Activated CD4-positive, alpha-beta T cell treated with anti-CD3 and anti-CD28 coated beads, Interleukin-2, amount 50 U/mL, for 1 hour (primary cell): ENCODE measurements at places on chromosomes 1 and 21.

DNA sequence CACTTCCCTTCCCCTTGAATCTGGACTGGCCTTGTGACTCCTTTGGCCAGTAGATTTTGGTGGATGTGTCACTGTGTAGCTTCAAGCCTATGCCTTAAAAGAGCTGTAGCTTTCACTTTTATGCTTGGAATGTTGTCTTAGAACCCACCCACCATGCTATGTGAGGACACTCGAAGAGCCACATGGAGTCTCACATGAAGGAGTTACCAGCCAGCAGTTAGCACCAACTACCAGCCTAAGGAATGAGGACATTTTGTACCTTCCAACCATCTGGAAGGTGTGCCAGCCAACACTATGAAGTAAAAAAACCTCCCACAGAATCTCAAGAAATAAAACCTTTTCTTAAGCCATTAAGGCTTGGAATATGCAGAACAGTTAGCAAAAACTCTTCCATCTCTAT lies 50.6 kb downstream of the LRRC8B start:
- no peak for DNase-seq

- DNase-seq, result no peak
Observed at GRCh38 chr1:80536461-80536860, 1264.3 kb upstream of the ADGRL2 start.

DNA sequence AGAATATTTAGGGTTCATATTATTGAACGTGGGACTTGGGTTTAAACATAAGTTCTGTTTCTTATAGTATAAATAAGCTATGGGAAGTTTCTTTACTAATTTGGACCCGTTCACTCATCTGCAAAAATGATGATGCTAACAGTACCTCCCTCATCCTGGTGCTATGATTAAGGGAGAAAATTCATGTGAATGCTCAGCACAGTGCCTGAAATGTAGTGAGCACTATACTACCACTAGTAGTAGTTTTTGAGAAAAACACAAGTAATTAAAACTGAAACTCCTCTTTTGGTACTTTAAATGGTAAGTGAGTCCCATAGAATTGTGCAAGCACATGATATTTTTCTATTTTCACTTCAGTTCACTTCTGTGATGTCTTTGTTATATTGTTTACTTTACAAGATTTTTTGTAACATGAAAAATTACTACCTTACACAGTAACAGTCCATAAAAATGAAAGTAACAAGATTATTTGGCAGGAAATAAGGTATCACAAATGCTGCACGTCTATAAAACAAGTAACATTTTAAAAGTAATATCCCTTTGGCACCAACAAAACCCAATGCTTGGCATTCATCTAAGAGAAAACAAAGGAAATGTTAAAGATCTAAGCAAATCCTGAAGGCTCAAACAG lies 11.3 kb upstream of the PTPRC start:
- DNase-seq, result no peak

DNA sequence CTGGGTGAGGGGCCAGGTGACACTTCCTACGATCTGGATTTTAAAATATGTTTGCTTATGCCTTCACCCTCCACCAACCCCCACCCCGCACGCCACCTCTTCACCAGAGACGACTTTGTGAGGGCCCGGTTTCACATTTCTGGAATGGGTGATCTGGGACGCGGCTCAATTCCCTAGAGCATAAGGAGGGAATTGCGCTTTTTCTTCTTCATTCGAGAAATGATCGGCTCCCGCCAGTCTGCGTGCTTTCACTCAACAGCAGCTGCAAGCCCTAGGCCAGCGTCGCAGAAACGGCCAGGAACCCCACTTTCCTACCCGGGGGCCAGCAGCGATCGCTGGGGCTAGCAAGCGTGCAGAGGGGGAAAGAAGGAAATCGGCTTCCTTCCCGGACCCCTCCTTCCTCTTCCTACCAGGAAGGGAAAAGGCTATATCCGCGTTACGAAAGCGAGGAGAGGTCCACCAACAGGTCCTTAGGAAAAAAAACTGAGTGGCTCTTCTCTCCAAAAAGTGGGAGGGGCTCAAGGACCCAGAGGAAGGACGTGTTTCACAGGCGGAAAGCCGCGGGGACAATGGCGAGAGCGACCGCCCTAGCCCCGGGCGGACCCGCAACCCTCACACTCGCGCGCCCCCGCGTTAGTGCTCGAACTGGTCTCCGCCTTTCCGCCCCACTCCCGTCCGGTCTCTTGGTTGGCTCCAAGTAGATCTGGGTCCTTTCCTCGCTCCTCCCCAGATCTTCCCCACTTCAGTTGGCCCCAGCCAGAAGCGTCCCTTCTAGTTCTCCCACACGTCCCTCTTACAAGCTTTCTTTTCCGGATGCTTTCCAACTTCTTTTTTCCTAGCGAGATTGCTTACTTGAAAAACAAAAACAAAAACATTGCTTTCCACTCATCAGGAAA lies 1.1 kb upstream of the ADAMTS1 start:
- DNase-seq, result no peak

DNA sequence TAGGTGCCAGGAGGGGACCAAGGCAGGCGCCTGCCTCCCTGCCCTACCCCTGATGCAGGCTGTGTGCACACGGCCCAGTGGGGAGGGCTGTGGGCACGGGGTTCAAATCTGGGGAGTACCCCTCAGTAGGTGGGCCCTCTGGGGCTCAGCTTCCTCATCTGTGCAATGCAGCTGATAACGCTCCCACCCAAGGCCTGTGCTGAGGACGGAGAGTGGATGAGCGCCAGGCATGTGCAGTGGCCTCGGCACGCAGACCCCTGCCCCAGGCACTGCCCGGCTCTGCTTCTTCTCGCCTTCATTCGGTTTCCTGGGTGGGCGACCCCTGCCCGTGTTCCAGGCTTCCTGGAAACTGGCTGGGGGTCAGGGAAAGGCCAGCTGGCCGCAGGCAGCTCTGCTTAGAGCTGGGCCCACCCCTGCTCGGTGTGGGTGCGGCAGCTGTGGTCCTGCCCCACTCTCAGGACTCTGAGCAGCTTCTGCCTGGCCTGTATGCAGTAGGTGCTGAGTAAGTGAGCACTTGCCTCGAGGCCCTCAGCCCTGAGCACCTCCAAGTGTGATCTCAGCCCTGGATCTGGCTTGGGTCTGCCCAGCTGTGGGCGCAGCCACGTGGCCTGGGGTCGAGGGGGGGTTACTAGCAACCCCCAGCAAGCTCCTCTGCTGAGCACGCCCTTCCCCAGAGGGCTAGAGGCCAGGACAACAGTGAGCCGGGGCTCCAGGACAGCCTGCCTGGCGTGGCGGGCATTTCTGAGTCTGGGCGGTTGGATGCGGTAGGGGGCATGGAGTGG lies 11.9 kb upstream of the TNFRSF14 start:
- DNase-seq, result no peak

- no peak for DNase-seq
Observed at GRCh38 chr1:44620072-44620471, 54.2 kb downstream of the TMEM53 start.

GRCh38 chr1:218624052-218624451 lies 278.9 kb downstream of the TGFB2 start:
- no peak for DNase-seq

DNA sequence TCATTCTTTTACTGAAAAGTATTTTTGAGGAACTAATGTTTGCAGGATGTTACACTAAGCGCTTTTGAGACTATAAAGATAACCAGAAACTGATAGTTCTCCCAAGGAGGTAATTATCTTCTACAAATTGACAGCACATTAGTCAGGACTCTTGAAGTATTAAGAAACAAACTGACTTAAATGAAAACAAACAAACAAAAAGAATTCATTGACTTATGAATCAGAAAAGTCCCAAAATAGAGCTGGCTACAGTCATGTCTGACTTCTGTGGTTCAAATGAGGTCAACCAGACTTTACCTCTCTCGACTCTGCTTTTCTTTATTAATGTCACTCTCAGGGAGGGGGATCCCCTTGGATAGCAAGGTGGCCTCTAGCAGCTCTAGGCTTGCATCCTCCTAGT lies 296.8 kb downstream of the TPR start:
- no peak for DNase-seq

GRCh38 chr1:69913977-69914376 lies 291.4 kb downstream of the LRRC40 start:
- DNase-seq, result no peak

GRCh38 chr1:202438393-202439174 lies 90.1 kb downstream of the PPP1R12B start:
- DNase-seq, result no peak

GRCh38 chr21:15564907-15565306 lies 164.9 kb upstream of the USP25 start:
- no peak for DNase-seq

DNA sequence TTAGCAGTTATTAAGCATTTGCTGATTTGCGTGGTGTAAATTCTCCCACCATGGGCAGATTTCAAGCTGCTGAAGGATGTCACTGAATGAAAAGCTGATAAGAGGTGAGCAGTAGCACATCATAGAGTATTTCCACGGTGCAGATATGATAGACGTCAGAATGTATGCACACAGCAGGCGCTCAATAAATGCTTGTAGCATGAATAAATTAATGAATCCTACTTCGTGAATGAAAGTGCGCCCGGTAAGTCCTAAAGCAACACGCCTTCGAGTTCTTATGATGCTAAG lies 510 bp upstream of the UBIAD1 start:
- no peak for DNase-seq

- no peak for DNase-seq
Observed at GRCh38 chr1:115874497-115874896, 33.6 kb upstream of the NHLH2 start.

DNA sequence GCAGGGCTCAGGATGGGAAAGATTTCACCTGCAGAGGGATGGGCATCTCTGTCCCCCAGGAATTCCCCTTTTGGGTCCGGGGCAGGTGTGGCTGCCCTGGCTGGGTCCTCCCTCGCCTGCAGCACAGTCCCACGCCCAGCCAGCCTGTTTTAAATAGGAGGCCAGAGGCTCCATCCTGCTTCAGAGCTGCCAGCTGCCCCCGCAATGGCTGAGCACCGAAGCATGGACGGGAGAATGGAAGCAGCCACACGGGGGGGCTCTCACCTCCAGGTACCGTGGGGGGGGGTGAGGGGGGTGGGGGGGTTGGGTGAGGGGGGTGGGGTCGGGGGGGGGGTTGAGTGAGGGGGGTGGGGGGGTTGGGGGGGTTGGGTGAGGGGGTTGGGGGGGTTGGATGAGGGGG lies 3.6 kb downstream of the SCNN1D start:
- DNase-seq, result no peak

DNA sequence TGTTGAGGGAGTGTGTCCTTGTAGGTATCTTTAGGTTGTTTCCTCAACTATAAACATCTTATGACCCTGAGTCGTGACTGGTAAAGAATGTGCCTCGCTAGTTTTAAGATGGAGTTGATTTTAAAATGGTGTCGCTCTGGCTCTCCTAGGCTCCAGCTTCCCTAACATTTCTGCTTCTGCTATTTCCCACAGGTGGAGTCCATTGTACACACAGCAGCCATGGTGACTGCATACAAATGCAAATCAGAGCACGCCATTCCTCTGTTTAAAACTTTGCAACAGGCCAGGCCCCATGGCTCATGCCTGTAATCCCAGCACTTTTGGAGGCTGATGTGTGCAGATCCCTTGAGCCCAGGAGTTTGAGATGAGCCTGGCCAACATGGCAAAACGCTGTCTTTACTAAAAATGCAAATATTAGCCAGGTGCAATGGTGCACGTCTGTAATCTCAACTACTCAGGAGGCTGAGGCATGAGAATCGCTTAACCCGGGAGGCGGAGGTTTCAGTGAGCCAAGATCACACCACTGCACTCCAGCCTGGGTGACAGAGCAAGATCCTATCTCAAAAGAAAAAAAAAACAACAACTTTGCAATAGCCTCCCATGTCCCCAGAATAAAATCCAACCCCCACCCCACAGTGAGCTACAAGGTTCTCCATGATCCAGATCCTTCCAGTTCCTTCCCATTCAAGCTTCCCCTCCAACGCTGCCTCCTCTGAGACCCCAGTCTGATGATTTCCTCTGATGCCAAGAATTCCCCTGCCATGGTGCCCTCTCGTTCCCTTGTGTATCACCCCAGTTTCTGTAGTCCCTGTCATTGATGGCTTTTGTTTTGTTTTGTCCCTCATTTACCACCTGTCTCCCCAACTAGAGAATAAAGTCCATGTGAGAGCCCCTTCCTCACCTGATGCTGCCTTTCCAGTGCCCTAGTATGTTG lies 36.9 kb upstream of the KLHDC7A start:
- DNase-seq, result no peak

GRCh38 chr1:205971082-205971481 lies 27.8 kb upstream of the SLC26A9 start:
- DNase-seq, result no peak

- no peak for DNase-seq
Observed at GRCh38 chr1:22290157-22290556, 147.3 kb upstream of the WNT4 start.

GRCh38 chr1:58986996-58987767 lies 203.3 kb upstream of the JUN start:
- no peak for DNase-seq

DNA sequence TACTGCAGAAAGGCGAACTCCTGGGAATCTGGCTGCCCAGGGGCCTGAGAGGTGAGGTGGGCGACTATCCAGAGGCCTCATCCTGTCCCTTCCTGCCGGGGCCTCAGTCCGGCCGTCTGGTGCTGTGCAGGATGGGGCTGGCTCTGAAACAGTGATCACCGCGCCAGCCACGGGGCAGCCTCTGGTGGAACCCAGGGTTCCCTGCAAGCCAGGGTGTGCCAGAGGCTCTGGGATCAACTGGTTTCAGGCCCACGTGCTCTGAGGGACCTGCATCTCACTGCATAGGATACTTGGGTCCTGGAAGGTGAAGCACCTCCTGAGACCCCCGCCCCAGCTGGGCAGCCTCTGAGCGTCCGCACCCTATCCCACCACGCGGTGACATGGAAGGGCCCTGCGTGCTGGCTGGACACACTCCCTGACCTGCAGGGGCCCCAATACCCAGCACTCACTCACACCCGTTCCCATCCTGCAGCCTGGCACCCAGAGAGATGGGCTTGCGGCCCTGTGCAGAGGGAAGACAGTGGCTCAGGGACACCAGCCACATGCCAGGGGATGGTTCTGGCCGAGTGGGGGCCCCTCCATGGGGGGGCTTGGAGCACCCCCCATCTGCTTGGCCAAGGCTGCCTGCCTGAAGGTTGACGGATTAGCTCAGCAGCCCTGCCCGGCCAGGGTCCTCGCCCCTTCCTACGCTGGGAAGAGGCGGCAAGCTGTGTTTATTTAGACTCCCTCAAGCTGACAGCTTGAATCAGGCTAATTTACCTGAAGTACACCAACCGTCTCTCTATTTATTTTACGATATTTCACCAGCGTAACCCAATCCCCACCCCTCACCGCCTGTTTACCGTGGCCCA lies 64.3 kb upstream of the TTC34 start:
- DNase-seq, result no peak

DNA sequence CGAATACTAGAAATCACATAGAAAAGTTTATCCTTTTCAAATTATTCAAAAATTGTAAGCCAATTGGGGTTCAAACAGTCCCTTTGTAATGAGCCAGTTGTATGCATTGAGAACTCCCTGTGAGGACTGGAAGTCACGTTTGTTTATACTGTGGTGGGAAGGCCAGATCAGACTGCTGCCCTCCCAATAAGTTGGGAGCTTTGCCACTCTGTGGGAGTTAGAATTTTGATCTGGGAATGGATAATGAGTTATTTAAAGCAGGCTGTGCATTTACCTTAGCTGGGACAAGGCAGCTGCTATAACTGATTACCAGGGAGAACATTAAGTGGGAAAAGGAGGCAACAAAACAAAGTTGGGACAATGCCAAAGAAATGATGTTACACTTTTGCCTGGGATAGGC lies 178.8 kb downstream of the SDCCAG8 start:
- DNase-seq, result no peak

- DNase-seq, result no peak
Observed at GRCh38 chr1:64155278-64155677, 48.1 kb upstream of the UBE2U start.

GRCh38 chr21:16588433-16588860 lies 858.7 kb downstream of the USP25 start:
- no peak for DNase-seq

GRCh38 chr1:211876851-211877590 lies 46.5 kb upstream of the LPGAT1 start:
- DNase-seq, result no peak

GRCh38 chr1:53369761-53370160 lies 41.9 kb upstream of the LRP8 start:
- DNase-seq, result no peak
